Gastrocnemius medialis (tissue), 4 donors: ENCODE measurements at places on chromosomes 11 and 22. TPM values are rescaled to one million over a fixed set of nuclear protein-coding genes. Genes with fewer than 3 reads are reported as not detected.
A peak's percentile ranks its signal among the peaks of the same experiment; 100 is the strongest.

DNA sequence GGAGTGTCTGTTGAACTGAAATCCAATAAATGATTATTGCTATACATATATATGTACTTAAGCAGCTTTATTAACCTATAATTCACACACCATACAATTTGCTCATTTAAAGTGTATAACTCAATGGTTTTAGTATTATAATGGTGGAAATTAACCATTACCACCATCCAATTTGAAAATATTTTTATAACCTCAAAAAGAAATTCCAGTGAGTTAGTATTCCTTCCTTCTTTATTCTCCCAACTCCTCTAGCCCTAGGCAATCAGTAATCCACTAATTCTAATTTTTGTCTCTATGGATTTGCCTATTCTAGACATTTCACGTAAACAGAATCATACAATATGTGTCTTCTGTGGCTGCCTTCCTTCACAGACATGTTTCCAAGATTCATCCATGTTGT is 64.8 kb downstream of the MAPK1 start:
- peaks cover under 1% of the 10 kb centered on the region for H3K4me1 ChIP-seq
- H3K27ac ChIP-seq, result no peak overlapping the region
- H3K27me3 ChIP-seq, result no peaks in the 10 kb centered on the region
- DNase-seq, result no peak
- peaks cover 86% of the 10 kb centered on the region for H3K36me3 ChIP-seq

DNA sequence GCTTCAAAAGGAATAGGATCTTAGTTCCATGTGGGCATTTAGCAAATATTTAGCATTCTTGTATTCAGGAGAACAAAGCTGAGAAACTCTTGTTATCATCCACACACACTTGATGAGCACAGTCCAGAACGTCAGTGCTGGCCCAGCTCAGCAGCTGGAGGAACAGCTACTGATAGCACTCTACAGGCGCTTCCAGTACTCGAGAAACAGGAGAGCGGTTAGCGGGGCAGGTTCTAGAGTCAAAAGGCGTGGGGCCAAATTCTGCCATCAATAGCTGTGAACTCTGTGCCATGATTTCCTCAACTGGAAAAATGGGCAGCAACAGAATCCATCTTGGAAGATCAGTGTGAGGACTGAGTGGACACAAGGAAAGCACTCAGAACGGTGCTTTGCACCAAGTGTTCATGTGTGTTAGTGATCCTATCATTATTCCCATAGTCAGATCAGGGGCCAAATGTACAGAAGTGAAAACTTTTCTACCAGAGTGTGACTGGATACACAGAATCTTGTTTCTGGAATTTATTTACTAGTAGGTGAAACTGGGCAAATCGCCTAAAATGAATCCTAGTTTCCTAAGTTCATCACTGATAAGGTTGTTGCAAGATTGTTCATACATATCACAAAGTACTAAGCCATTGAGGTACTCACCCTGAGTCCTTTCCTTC is 3.2 kb downstream of the JOSD1 start:
- no peak overlapping the region for H3K4me3 ChIP-seq
- no peak for DNase-seq
- H3K27ac ChIP-seq, result peak overlapping the region; percentile 57

DNA sequence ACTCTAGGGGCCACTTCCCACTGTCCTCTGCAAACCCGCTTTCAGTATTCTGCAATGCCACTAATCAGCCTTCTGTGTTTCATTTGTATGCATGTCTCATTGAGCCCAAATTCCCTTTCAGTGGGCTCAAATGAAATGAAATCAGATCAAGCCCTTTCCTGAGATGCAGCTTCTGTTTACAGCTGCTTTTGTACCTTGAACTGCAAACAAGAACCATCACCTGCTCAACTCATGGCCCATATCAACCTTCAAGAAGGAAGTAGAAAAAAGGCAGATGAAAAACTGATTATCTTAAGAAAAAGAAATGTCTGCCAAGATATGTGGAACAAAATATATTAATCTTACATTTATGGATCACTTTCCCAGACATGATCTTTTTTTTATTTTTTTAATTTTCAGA is 141.1 kb upstream of the ARHGAP42 start:
- no peak overlapping the region for H3K4me3 ChIP-seq
- H3K36me3 ChIP-seq, result no peaks in the 10 kb centered on the region
- H3K4me1 ChIP-seq, result no peaks in the 10 kb centered on the region
- H3K27ac ChIP-seq, result no peak overlapping the region
- H3K27me3 ChIP-seq, result no peaks in the 10 kb centered on the region

DNA sequence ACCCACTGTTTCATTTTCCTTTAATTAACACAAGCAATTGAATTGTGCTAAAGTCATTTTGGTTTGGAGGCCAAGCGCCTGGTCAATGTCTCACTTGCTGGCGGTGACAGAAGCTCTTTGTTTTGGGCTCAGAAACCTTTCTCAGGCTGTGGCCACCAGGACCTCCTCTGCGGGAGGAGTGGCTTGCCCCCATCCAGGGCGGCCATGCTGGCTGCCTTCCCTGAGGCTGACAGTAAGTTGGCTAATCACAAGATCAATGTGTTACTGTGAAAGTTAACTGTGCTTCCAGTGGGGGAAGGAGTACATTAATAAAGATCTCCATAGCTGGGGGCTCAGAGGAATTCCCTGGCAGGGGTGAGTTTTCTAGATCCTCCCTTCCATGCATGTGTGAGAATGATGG is 1074.5 kb downstream of the NTM start:
- H3K27ac ChIP-seq, result no peak overlapping the region
- no peak overlapping the region for H3K4me3 ChIP-seq
- no peaks in the 10 kb centered on the region for H3K4me1 ChIP-seq

GRCh38 chr11:36404831-36405230 is 105.2 kb downstream of the TRAF6 start:
- H3K4me1 ChIP-seq, result no peaks in the 10 kb centered on the region
- H3K36me3 ChIP-seq, result no peaks in the 10 kb centered on the region
- no peak overlapping the region for H3K4me3 ChIP-seq
- no peak for DNase-seq
- no peaks in the 10 kb centered on the region for H3K27me3 ChIP-seq
- no peak overlapping the region for H3K27ac ChIP-seq

DNA sequence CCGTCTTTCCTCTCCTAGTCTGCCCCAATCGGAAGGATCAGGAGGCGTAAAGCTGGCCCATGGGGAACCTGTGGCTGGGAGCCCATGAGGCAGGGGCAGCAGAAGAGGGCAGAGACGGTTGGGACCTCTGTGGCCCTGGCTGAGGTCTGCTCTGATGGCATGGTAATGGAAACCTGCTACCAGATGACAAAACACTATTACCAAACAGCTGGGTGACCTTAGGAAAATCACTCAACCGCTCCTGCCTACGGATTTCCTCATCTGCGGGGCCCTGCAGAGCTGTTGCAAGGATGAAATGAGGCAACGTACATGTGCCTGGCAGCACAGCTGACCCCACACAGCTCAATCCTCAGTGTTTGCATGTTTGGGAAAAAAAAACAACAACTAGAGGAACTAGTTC is 4.6 kb downstream of the AP5B1 start:
- H3K4me3 ChIP-seq, result no peak overlapping the region
- no peaks in the 10 kb centered on the region for H3K36me3 ChIP-seq
- no peak for DNase-seq
- no peaks in the 10 kb centered on the region for H3K27me3 ChIP-seq
- H3K4me1 ChIP-seq, result peaks cover 9% of the 10 kb centered on the region

GRCh38 chr11:130070109-130070845 is 583 bp downstream of the APLP2 start:
- peak overlapping the region; percentile 88 for H3K27ac ChIP-seq
- H3K4me1 ChIP-seq, result peaks cover 24% of the 10 kb centered on the region
- peak overlapping the region; percentile 90 for H3K4me3 ChIP-seq
- no peak for DNase-seq
- no peaks in the 10 kb centered on the region for H3K27me3 ChIP-seq

DNA sequence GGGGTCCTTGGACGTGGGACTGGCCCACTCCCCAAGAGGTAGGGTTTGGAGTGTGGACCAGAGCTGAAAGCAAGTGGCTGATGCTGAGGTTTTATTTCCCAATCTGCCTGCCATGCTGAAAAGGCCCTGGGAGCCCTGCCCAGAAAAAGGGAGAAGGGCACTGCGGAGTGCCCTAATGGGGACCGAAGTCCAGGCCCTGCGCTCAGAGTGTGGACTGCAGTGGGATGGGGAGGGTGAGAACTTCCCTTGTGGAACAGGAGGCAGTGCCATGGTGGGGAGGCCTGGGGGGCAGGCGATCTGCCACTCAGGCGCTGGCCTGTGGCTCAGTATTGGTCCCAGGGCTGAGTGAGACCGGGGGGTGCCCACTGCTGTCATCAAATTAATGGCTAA is 4.3 kb downstream of the GPR152 start:
- H3K27ac ChIP-seq, result no peak overlapping the region
- no peak overlapping the region for H3K4me3 ChIP-seq
- H3K4me1 ChIP-seq, result peaks cover 12% of the 10 kb centered on the region
- H3K27me3 ChIP-seq, result no peaks in the 10 kb centered on the region

- H3K36me3 ChIP-seq, result no peaks in the 10 kb centered on the region
- no peaks in the 10 kb centered on the region for H3K27me3 ChIP-seq
- DNase-seq, result no peak
- H3K4me1 ChIP-seq, result no peaks in the 10 kb centered on the region
These were observed 1.9 kb upstream of the PTGDR2 start for GRCh38 chr11:60857378-60858232.

DNA sequence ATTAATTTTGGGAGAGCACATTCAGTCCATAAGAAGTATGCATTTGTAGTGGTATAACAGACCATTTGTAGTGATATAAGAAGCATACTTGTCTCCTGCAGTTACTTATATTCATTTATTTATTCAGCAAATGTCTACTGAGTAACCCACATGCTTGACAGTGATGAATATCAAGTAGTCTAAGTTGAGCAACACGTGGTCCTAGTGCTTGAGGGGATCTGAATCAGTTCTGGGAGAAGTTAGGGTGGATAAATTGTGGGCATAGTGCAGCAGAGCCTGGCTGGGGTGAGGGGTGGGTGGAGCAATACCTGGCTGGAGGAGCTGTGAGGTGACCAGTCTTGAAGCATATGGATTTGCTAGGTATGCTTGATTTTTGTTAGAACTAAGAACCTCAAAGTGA is 24.3 kb downstream of the STX3 start:
- DNase-seq, result no peak
- no peaks in the 10 kb centered on the region for H3K27me3 ChIP-seq
- H3K4me1 ChIP-seq, result no peaks in the 10 kb centered on the region
- no peak overlapping the region for H3K27ac ChIP-seq

DNA sequence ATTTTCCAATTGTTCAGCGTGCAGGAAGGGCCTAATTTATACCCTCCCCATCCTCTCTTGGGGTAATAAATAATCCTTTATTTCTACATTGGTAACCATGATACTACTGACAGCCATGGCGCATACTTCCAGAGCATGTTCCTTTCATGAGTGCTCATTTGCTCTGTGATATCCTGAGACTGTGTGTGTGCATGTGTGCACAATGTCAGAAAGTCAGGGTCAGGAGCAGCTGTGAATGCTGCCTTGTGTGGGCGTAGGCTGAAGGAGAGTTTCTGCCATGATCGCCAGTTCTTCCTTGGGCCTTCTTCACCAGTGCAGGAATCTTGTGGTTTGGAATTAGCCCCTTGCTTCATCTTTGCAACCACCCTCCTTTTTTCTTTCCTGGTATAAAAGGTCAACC is 10.2 kb downstream of the TUBA8 start:
- H3K4me3 ChIP-seq, result no peak overlapping the region
- no peaks in the 10 kb centered on the region for H3K36me3 ChIP-seq
- H3K4me1 ChIP-seq, result peaks cover 55% of the 10 kb centered on the region
- H3K27me3 ChIP-seq, result no peaks in the 10 kb centered on the region

GRCh38 chr11:122754553-122755322 is 83.6 kb upstream of the CRTAM start:
- no peaks in the 10 kb centered on the region for H3K4me1 ChIP-seq
- no peaks in the 10 kb centered on the region for H3K27me3 ChIP-seq
- no peak overlapping the region for H3K4me3 ChIP-seq

GRCh38 chr11:119316729-119317591 is at the start of gene MCAM:
Gene MCAM (minus strand): TSS chr11:119317130. CDS start chr11:119317101, 29 bp downstream.
- peak within 1 kb of the TSS; percentile 79 for H3K4me3 ChIP-seq
- no peak for DNase-seq
- H3K27me3 ChIP-seq, result peaks cover 3% of the 10 kb centered on the region
- H3K4me1 ChIP-seq, result peaks cover 38% of the 10 kb centered on the region

GRCh38 chr11:62865635-62866034 is 15.1 kb upstream of the SLC3A2 start:
- H3K4me1 ChIP-seq, result no peaks in the 10 kb centered on the region
- no peak overlapping the region for H3K27ac ChIP-seq
- H3K36me3 ChIP-seq, result no peaks in the 10 kb centered on the region
- no peaks in the 10 kb centered on the region for H3K27me3 ChIP-seq

- H3K4me3 ChIP-seq, result no peak overlapping the region
- DNase-seq, result no peak
- no peaks in the 10 kb centered on the region for H3K36me3 ChIP-seq
- H3K27me3 ChIP-seq, result no peaks in the 10 kb centered on the region
- no peak overlapping the region for H3K27ac ChIP-seq
These were observed 4.6 kb downstream of the SOX10 start for GRCh38 chr22:37979782-37980181.

- no peak for DNase-seq
- peaks cover 31% of the 10 kb centered on the region for H3K4me1 ChIP-seq
- H3K36me3 ChIP-seq, result no peaks in the 10 kb centered on the region
- no peak overlapping the region for H3K4me3 ChIP-seq
- peaks cover 6% of the 10 kb centered on the region for H3K27me3 ChIP-seq
These were observed 3.8 kb upstream of the NPAS4 start for GRCh38 chr11:66417000-66417399.

DNA sequence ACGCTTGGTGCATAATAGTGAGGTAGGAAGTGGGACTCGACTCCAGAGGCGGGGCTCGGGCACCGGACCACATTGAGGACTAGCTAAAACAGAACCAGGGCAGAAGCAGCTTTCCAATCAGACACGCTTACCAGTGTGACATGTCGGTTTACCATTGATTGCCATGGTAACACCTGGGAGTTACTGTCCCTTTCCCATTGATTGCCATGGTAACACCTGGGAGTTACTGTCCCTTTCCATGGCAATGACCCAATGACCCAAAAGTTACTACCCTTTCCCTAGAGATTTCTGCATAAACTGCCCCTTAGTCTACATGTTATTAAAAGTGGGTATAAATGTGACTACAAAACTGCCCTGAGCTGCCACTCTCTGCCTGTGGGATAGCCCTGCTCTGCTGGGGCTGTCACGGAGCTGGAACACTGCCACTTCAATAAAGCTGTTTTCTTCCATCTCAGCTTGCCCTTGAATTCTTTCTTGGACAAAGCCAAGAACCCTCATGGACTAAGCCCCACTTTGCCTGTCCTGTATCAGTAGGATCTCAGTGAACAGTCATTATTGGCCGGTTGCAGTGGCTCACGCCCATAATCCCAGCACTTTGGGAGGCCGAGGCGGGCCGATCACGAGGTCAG is 77.4 kb upstream of the CRYBB3 start:
- H3K27ac ChIP-seq, result no peak overlapping the region
- H3K36me3 ChIP-seq, result no peaks in the 10 kb centered on the region
- H3K4me3 ChIP-seq, result no peak overlapping the region
- H3K4me1 ChIP-seq, result peaks cover 50% of the 10 kb centered on the region

DNA sequence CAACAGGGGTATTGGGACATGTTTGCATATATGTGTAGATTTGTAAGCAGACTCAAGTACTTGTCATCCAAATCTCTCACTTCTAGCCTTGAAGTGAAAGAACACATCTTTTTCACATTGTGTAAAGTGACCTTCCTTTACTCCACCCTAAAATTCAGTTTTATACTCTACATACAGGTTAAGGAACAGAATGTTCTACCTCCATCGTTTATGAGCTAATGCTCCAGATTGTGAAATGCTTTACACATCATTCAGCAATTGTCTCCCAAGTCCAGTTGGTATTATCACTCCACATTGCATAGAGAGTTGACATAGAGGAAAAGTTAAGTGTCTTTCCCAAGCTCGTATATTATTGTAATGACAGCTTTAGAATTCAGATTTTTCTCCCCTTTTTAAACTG is 46.1 kb upstream of the BLID start:
- H3K27me3 ChIP-seq, result no peaks in the 10 kb centered on the region
- DNase-seq, result no peak
- H3K4me3 ChIP-seq, result no peak overlapping the region
- peak overlapping the region; percentile 42 for H3K27ac ChIP-seq
- no peaks in the 10 kb centered on the region for H3K36me3 ChIP-seq
- peaks cover 13% of the 10 kb centered on the region for H3K4me1 ChIP-seq

Gene SCGB2A2
- not detected for total RNA-seq
